ENCODE measurements at places on chromosomes 4 and X. TPM values are rescaled to one million over a fixed set of nuclear protein-coding genes. Genes with fewer than 3 reads are reported as not detected.

Gene ITGB1BP2
- total RNA-seq, result 1.4 TPM

Gene NDST4
- not detected for total RNA-seq

Gene BBS7
- 19.2 TPM for total RNA-seq

Gene XAGE1A
- total RNA-seq, result not detected

Gene DCX
- total RNA-seq, result not detected

Gene TKTL1
- total RNA-seq, result not detected

All from pulmonary artery endothelial cell (primary cell).